ENCODE measurements at places on chromosomes 5 and 9. TPM values are rescaled to one million over a fixed set of nuclear protein-coding genes. Genes with fewer than 3 reads are reported as not detected.

DNA sequence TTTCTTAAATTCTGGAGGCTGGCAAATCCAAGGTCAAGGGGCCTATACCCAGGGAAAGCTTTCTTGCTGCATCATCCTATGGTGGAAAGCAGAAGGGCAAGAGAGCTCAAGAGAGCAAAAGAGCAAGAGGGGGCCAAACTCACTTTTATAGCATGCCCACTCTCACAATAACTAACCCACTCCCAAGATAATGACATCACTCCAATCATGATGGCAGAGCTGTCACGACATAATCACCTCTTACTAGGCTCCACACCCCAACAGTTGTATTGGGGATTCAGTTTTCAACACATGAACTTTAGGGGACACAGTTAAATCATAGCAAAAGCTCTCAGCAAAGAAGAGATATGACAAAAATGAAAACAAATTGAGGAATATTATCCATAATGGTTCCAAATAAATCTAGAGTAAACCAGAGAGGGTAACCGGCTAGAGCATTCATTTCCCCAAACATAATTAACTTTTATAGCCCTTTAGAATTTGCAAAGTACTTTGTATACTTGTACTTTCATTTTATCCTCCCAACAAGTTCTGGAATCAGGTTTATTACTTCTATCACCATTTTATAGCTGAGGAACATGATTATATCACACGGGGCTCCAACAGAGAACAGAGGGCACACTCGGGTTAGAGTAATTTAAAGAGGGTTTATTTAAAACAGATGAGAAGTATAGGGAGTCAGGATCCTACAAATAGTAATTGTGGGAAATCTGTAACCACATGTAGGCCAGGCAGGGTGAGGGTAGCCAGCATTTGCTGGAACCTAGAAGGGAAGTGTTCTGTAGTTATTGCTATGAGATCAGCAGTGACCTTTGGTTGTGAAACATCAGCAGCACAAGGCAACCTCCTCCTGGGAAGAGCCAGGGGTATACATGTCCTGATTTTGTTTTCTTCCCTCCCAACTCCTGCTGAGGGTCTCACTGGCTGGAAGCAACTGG, 7.2 kb upstream of the TARS1 start:
- no peak for DNase-seq

DNA sequence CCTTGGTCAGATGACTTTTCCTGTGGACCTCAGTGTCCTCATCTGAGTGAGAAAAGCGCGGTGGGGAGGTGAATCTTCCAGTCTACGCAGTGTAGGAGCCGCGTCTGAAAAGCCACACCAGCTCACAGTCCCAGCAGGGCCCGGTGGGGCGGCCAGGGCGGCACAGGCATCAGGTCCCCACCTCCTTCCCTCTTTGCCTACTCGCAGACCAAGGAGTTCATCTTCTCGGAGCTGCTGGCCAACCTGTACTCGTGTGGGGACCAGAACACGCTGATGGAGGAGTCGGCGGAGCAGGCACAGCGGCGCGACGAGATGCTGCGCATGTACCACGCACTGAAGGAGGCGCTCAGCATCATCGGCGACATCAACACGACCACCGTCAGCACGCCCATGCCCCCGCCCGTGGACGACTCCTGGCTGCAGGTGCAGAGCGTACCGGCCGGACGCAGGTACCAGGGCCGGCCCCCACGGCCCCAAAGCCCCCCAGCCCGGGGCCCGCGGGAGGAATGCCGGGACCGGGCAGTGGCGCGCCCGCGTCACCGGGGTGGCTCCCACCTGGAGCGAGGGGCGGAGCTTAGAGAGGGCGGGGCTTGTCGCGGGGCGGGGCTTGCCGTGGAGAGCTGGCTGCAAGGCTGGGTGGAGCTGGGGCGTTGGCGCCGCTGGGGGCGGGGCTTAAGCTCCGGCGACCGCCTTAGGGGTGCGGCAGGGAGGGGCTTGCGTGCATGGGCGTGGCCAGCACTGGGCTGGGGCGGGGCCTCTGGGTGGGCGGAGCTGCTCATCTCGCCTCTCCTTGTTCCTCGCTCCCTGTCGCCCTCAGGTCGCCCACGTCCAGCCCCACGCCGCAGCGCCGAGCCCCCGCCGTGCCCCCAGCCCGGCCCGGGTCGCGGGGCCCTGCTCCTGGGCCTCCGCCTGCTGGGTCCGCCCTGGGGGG, 25.6 kb downstream of the GOLGA2 start:
- DNase-seq = peak; percentile 87

GRCh38 chr5:173846929-173847501, 41.1 kb upstream of the CPEB4 start:
- no peak for DNase-seq

DNA sequence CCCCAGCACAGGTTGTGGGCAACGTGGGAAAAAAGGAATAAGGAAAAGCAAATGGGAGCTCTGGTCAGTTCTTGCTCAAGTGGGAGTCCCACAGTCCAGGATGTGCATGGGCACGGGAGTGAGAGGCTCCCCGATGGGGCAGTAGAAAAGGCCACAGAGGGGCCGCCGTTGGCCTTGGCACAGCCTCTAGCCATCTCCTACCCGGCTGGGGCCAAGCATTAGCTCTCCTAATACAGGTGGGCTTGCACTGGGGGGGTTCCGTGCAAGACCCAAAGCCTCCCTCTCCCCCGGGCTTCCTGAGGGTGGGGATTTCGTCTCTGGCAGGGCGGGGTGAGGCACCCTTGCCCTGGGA, 212.2 kb upstream of the MVB12B start:
- no peak for DNase-seq

- DNase-seq = no peak
Observed at GRCh38 chr5:77241444-77241843, 31.0 kb downstream of the PDE8B start.

- DNase-seq = no peak
Observed at GRCh38 chr5:158039441-158039840, 180.5 kb upstream of the CLINT1 start.

- DNase-seq = peak; percentile 54
Observed at GRCh38 chr5:9852671-9853070, 222.5 kb upstream of the TAS2R1 start.

DNA sequence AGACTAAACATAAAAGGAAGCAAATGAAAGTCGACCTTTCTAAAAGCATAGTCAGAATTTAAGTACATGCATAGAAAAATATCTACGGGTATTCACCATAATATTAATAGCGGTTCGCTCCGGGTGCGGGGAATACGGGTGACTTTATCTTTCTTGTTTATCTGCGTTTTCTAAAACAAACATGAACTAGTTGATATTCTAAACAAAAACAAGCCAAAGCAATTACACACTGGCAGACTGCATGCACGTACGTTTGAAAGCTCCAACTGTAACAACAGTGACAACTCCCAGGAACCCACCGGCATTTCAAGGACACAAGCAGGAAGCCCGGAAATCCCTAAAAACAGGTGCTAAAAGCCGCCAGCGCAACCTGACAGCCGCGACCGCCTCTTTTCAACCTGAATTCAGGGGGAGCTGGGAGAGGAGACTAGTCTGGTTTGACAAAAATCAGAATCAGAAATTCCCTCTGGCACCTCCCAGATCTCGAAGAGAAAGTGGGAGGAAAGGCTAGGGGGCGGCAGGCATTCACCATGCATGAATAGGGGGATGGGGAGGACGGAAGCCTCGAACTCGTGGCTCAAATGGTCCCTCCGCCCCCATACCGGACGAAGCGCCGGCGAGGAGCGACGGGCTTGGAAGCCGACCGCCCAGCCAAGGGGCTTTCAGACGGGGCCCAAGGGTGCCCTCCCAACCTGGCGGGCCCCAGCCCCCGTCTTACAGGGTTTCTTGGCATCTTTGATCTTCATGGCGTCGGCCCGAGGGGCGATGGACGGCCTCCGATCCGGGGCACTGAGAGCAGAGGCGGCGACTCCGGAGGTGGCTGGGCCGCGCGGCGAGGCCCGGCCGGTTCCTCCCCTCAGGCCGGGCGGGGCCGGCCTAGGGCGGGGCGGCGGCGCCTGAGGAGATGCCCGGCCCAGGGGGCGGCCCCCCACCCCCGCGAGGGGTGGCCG, at the start of gene PANK3:
Gene PANK3, minus strand, starts transcription at position 831 of the 950 bp plus-strand sequence. Its CDS starts 85 bp downstream, at position 746.
- peak; percentile 74 for DNase-seq

DNA sequence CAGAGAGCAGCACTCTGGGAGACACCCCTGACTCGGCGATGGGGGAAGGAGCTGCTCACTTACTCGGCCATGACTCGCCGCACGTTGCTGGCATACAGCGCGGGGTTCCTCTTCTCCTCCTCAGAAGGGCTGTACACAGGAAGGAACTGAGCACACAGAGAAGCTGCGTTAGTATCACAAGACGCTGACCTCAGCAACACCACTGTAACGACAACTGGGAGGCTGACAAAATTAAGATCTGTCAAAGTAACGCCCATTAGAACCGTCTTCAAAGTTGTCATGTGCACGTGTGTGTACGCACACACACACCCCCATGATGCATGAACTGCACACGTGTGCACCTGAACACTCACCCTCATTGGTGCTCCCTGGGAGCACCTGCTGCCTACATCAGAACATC, 32.1 kb upstream of the SLC6A3 start:
- DNase-seq = peak; percentile 19

DNA sequence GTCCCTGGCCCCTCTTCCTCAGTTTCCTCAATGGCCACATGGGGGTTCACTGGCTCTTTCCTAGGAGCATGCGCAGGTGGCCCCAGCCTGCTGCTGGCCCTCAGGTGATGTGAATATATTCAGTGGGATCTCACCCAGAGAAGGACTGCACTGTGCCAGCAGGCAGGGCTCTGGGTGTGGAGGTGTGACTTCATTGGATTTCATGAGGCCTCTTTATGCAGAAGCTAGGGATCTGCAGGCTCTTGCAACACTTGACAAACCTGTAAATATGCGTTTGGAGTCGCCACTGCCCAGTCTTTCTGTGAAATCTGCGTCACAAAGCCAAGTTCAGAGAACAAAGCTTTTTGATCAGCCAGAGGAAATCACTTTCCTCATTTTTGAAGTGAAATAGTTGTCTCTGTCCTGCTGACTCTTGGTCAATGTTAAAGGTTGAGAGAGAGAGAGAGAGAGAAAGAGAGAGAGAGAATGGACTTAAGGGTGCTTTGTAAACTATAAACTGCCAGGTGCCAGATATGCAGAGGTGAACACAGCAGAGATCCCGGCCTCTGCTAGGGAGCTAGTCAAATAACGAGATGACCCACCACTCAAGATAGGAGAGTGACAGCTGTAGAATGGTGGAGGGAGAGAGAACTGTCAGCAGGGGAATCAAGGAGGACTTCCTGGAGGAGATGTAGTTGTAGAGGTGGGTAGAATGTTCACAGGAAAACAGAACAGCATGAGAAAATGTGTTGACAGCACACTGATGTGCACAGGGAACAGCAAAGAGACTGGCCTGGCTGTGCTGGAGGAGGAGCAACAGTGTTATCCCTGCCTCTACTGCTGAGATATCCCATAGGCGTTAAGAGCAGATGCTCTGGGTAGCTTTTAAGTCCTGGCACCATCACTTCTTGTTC, 167.0 kb upstream of the ZNF618 start:
- no peak for DNase-seq

- no peak for DNase-seq
Observed at GRCh38 chr5:58153255-58153654, 306.6 kb downstream of the PLK2 start.

DNA sequence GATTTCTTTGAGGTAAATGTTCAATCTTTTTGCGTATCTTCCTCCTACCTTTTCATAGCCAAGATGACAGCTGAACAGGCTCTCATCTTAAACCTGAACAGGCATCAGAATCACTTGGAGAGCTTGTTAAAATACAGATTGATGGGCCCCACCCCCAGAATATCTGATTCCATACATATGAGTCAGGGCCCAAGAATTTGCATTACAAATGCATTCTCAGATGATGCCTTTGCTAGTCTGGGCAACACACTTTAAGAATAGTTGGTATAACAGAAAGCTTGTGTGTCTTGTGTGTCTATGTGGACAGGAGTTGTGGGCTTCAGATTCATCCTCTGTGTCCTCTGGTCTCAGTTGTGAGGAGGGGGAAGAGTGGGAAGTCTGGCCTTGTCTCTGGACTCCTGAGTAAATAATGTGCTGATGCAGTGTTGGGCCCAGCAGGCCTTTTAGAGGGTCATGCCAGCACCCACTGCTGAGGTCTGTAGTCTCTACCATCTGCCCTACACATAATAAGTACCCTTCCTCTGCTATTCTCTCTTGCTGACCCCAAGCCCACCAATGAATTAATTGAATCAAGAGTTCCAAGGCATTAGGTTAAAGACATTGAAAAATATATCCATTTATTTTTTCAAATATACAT, 43.1 kb downstream of the PTCD2 start:
- no peak for DNase-seq

- no peak for DNase-seq
Observed at GRCh38 chr5:9351546-9351945, 194.3 kb downstream of the SEMA5A start.

- DNase-seq = no peak
Observed at GRCh38 chr5:78696637-78697036, 48.1 kb upstream of the LHFPL2 start.

The NUTM2G gene
- total RNA-seq = not detected

The POLE3 gene
- total RNA-seq = 36.5 TPM

The CDHR2 gene
- not detected for total RNA-seq

The FBN2 gene
- total RNA-seq = 215 TPM

Data from tongue (tissue), 3 donors.